ENCODE measurements at places on chromosomes 6 and 20.

DNA sequence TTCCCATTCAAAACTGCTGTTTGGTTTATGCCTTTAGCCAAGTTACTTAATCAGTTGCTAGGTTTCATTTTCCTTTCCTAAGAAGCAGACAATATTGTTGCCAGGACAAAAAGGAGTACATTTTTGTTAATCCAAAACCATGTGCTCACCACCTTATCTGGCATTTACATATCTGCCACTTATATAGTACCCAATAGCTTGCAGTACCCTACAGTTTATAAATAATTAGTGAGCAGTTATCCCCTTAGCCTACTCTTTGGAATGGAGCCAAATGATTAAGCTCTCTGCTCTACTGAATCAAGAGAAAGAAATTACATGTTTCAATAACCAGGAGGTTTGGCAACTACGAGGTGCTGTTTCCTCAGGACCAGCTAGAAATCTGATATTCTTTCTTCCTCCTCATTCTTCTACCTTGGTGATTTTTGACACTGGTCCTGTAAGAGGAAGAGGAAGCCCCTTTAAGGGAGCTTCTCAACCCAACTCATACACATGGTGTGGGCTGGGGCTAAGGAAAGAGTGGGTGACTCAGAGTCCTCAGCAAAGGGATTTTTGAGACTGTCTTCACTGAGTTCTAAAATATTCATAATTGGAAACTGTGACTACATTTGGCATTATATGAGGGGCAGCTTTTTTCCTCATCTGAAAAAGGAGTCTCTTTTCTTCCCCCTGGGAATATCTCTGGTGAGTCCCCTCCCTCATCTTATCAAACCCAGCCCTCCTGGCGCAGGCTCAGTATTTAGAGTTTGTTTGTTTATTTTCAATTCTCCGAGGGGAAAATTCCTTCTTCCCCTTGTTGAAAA lies 1.5 kb downstream of the ZNFX1 start:
- DNase-seq = peak; percentile 85

DNA sequence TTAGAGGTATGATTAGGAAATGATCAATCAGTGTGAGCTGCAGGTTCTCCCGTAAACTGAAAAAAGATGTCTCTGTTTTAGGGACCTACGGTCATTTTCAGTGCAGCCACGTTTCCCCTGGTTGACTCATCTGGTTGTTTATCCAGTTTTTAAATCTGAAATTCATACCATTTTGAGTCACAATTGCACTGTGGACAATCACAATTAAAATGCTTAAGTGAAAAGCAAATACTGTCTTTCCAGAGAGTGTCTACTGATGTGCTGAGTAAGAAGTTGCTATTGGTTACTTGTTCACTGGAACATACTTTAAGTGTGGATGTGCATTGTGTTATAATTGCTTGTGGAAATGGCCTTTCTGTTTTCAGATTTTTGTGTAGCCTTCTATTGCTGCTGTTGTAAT lies 305.1 kb upstream of the SASH1 start:
- DNase-seq = peak; percentile 31

GRCh38 chr6:63529498-63529897 lies 42.8 kb upstream of the LOC128125822 start:
- DNase-seq = peak; percentile 71

- no peak for DNase-seq
Measured at GRCh38 chr6:13286181-13286580, 42.2 kb downstream of the TBC1D7 start.

GRCh38 chr20:59667981-59668515 lies 63.7 kb downstream of the PHACTR3 start:
- DNase-seq = no peak

DNA sequence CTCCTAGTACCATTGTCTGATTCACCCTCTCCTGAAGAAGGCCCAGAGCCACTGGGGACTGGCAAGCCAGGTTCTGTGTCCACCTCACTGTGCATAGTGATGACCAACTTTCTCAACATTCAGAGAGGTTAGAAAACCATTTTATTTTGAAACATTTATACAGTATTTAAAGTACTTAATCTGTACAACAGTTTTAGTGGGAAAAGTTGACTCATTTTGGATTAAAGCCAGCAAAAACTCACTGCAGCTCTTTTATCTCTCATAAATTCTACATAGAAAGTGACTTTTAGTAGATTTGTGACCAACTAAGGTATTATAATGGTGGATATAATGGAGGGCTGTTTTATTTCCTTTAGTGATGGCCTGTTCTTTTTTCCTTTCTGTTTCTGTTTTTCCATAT lies 9.7 kb downstream of the TULP4 start:
- DNase-seq = peak; percentile 44

DNA sequence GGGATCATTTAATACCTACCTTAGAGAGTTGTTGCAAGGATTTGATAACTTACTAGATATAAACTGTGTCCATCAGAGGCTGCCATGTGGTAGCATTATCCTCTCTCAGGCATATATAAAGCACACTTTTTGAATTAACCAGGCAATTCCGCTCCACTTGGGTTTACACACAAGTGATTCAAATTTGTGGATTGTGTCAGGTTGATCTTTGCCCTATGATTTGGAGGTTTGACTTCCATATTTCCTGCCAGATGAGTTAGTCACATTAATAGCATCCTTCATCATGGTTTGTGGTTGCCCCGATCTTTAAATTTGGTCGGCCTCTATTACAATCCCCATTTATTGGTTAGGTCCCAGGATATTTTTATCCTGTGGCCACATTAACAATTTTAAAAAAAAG lies 44.8 kb upstream of the CTAGE9 start:
- DNase-seq = no peak

DNA sequence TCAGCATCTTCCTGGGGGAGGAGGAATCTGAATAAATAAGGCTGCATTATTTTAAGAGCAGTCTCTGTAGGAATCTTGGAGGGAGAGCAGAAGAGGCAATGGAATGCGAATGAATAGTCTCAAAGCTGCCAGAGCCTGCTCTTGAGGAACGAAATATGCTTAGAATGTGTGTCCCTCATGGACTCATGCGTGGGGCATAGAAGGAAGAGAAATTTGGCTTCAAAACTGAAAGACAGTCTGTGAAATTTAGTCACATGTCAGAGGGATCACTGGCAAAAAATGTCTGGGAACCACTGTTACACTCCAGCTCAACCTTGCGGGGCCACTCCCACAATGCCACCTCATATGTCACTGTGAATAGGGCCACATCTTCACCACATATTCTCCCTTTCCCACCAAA lies 95.5 kb downstream of the GJA10 start:
- no peak for DNase-seq

DNA sequence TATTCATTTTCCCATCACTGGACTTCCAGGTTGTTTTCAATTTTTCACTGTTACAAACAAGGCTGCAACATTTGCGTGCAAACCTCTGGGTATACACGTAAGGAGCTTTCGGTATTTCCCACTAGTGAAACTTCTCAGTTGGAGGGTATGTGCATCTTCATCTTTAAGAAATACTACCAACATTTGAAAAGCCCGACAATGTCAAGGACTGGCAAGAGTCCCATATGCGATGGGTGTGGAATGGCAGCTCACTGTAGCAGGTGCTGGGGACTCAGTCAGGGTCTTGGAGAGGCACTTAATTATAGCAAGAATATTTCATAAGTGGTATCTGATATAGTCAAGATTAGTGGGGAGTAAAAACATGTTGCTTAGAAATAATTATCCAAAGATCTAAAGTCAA lies 8.9 kb upstream of the HLA-B start:
- no peak for DNase-seq

DNA sequence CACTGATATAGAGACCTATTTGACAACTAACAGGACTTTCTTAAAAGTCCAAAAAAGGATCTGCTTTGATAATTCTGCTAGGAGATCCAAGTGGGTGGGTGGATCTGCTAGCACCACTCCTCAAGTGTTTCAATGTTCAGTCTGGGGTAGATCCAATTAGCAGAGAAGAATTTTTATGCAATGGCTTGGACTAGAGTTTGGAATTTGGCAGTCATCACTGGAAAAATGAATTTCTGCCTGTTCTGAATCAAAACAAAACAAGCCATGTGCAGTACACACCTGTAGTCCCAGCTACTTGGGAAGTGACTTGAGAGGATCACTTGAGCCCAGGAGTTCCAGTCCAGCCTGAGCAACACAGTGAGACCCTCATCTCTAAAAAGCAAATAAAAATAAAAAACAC lies 12.6 kb upstream of the GNMT start:
- DNase-seq = no peak

- no peak for DNase-seq
Measured at GRCh38 chr6:61833176-61833755, 452.8 kb downstream of the KHDRBS2 start.

GRCh38 chr6:50097966-50098640 lies 48.4 kb upstream of the DEFB112 start:
- no peak for DNase-seq

- DNase-seq = no peak
Measured at GRCh38 chr6:166446146-166446545, 63.4 kb upstream of the MPC1 start.

- DNase-seq = no peak
Measured at GRCh38 chr20:25223765-25224720, 23.8 kb upstream of the PYGB start.

GRCh38 chr6:32151863-32152768 lies at the start of gene PRRT1:
Gene PRRT1, minus strand, starts transcription at chr6:32151939. Its CDS starts 112 bp downstream, at chr6:32151827.
- no peak for DNase-seq

DNA sequence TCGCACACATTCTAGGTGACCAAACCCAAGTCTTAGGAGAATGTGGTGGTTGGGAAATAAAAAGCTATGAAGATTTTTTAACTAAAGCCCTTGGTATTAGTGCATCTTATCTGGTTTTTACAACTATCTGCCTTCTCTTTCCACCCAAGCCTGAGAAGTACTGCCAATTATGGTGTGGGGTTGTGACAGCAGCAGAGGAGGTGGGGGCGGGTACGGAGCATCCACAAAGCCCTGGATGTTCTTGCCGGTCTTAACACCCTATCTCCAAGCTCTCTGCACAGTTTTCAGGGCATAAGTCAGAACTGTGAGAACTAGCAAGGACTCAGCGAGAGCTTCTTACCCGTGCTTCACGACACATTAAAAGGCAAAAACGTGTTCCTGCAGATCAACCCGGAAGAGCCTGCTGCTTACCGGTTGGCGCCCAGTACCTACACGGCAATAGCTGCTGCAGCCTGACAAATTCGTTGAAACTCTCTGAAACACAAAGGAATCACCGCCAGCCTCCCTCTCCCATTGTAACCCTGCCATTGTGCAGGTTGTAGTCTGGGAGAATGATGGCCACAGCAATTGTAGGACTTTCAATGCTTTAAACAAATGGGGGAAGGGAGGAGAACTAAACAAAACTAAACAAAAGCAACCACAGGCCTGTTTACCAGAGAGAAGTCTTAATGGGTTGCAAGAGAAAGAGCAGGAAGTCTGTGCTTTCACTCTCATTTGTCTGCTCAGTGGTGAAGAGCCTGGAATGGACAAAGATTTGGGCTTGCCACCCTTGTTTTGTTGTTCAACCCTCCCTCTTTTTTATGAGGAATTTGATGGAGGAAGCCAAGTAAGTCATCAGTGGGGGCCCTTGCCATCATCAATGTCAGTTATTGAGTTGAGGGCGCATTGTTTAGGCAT lies 461.0 kb upstream of the JARID2 start:
- DNase-seq = peak; percentile 46

DNA sequence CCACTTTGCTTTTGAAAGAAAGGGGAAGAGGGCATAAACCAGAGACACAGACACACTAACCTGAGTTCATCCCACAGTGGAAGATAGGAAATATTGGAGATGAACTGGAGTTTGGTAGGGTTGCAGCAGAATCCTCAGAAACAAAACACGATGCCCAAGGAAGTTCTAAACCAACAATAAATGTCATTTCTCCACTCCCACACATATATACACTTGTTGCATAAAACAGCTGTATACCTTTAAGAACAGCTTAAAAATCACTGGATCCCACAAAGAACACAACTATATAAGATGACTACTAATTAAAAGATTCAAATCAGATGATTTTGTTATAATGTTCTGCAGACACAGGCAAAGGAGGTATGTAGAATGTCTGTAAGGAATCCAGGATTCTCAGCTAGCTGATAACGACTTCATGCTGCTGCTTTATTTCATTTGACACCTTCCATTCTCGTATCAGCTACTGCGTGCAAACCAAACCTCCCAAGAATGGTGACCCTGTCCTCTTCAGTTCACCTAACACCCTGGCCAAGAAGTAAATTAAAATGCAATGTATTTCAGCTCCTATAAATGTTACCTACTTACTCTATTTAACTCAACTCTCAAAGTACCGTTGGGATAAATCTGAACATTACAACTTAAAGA lies 14.3 kb downstream of the KIF13A start:
- no peak for DNase-seq

DNA sequence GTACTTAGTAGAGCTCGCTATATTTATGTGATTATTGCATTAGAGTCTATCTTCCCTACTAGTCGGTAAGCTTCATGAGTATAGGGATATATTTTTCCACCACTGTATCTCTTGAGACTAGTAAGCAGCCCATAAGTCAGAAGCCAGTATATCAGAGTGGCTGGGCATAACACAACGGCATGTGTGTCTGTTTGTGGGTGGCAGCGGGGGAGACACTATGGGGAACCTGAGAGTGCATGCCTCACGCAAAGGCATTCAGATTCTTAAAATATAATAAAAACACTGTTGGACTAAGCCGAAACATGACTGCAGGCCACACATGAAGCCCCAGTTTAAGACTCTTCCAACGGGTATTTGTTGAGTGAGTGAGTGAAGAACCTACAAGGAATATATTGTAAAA lies 8.0 kb downstream of the KCNS1 start:
- DNase-seq = no peak

GRCh38 chr20:5070081-5070480 lies 49.7 kb downstream of the PCNA start:
- DNase-seq = no peak

DNA sequence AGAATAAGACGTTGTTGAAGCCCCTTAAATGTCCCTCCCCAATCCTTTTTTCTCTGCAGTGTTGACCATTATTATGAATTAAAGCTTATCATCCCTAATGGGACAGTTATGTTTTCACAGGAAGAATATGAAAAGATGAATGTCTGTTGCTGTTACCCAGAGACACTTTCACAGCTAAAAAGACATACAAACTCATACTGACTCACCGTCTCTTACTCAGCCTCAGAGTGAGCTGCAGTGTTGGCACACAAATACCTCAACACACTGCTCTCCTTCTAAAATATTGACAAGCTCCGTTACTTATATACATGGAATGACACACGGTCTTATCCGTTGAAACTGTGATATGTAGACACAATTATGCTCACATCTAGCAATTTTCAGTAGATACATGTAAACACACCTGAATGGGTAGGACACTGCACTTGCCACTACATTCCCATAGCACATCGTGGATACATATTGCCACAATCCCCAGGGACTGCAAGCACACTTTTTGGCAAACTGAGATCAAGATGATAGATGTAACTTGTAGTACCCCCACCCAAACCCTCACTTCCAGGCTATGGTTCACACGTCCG lies 9.6 kb upstream of the SAPCD1 start:
- DNase-seq = peak; percentile 83

- peak; percentile 84 for DNase-seq
Measured at GRCh38 chr6:28742668-28743270, 181.0 kb downstream of the TRIM27 start.

- no peak for DNase-seq
Measured at GRCh38 chr6:28633445-28634215, 107.9 kb downstream of the GPX5 start.

- no peak for DNase-seq
Measured at GRCh38 chr20:53194306-53195290, 222.4 kb downstream of the TSHZ2 start.

All from bronchial epithelial cell (primary cell).